ENCODE measurements at places on chromosomes 7 and 10. TPM values are rescaled to one million over a fixed set of nuclear protein-coding genes. Genes with fewer than 3 reads are reported as not detected.

MRPS17 gene
- total RNA-seq: 16.4 TPM

ASAH2 gene
- total RNA-seq: 1.1 TPM

LRRC72 gene
- total RNA-seq: not detected

ASB10 gene
- total RNA-seq: not detected

DNA sequence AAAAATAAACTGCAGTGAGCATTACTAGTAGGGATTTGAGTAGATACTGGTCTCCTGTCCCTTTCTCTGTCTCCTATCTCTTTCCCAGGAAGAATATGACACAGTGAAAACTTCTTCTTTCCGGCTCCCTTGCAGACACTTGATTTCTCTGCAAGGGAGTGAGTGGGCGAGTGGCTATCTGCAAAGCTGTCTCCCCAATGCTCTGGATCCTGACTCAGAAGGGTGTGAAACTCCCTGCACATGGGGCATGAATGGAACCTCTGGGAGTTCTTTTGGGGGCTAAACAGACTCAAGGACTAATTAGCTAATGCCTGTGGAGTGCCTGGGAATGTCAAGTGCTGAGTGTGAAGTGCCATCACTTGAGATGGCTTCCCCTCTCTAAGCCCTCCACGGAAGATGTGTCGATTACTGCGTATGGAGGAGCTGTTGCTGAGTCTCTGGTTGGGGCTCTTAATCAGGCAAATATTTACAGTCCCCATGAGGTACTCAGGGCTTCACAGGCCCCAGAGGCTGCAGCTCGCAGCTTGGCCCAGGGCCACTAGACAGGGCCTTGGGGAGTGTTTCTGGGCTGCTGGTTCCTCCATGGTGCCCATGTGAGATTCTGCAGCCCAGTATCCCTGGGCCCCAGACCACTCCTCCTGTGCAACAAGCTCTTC is 139.8 kb downstream of the RPS24 start:
- no peaks in the 10 kb centered on the region for H3K36me3 ChIP-seq
- H3K4me3 ChIP-seq: no peak overlapping the region
- no peaks in the 10 kb centered on the region for H3K4me1 ChIP-seq
- no peaks in the 10 kb centered on the region for H3K27me3 ChIP-seq

DNA sequence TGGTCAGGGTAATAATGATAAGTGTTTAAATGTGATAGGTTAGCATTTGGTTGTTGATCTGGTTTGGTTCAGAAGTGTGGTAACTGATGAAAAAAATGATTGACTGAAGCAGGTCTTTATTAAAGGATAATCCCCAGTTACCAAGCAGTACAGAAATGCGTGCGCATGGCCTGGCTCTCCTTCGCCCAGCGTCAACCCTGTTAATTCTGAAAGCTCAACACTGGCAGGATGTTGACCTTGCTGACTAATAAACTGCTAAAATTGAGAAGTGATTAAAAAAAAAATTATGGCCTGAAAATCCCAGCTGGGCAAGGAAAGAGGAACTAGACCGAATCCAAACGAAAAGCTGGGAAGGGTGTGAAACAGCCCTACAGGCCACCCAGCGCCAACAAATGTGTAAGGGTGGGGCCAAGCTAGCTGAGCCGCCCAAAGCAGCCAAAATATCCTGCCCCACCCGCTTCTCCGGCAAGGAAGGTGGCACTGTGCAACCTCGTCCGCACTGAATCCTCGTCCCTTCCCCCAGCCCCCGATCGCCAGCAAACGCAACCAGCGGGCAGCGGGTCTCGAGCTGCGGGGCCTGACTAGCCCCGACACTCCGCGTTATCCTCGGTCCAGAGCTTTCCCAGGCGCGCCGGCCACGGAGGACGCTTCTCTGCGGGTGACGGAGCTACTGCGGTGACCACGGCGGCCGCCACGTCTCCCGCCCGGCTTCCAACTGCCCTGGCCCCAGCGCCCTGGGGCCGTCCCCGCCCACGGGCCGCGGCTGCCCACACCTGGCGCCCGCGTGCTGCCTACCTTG is 561 bp downstream of the SHTN1 start:
- no peaks in the 10 kb centered on the region for H3K36me3 ChIP-seq
- no peak for DNase-seq
- peak overlapping the region; percentile 83 for H3K4me3 ChIP-seq
- H3K27ac ChIP-seq: peak overlapping the region; percentile 71
- no peaks in the 10 kb centered on the region for H3K27me3 ChIP-seq
